ENCODE measurements at places on chromosomes 13 and 19.

- no peak for DNase-seq
These were observed 217.4 kb downstream of the DLEU7 start for GRCh38 chr13:50626101-50626547.

- DNase-seq: no peak
These were observed 774 bp upstream of the PPP2R1A start for GRCh38 chr19:52188822-52189734.

- DNase-seq: no peak
These were observed 7.0 kb downstream of the U2AF2 start for GRCh38 chr19:55661826-55662225.

GRCh38 chr19:35585848-35586247, at the start of gene PMIS2:
PMIS2 (plus strand) TSS chr19:35586173; CDS start chr19:35586260, 87 bp downstream.
- DNase-seq: no peak

DNA sequence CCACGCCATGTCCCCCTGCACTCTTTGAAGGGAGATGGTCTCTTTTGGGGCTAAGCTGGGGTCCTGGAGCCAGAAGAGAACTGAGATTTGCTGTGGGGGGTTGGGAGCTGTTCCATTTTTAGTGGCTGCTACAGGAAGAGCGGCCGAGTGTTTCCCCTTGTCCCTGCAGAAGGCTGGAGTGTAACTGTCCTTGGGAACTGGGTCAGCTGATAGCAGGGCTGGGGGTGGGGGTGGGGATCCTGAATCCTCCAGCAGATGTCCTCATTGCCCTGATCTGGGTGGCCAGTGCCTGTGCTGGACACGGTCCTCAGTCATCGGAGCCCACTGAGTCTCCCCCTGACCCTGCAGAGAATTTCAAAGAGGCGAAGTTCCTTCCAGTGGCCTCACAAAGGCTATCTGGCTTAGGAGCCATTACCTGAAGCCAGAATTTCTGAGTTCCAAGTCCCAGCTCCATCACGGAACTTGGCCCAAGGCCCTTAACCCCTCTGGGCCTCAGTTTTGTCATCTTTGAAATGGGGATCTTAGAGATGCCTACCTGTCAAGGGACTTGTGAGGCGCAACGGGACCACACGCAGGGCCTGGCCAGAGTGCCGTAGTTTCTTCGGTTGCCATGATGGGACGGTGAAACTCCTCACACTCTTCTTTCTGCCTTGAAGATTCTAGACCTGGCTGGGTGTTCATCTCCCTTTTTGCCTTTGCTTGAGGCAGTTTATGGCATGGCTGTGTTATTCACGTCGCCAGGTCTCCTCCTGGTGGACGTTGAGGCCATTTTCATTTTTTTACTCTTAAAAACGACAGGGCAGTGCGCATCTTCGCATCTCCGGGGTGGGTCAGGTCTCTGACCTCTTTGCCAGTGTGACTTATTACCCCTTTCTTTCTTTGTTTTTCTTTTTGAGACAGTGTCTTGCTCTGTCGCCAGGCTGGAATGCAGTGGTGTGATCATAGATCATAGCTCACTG, 51.9 kb downstream of the DNM2 start:
- no peak for DNase-seq

DNA sequence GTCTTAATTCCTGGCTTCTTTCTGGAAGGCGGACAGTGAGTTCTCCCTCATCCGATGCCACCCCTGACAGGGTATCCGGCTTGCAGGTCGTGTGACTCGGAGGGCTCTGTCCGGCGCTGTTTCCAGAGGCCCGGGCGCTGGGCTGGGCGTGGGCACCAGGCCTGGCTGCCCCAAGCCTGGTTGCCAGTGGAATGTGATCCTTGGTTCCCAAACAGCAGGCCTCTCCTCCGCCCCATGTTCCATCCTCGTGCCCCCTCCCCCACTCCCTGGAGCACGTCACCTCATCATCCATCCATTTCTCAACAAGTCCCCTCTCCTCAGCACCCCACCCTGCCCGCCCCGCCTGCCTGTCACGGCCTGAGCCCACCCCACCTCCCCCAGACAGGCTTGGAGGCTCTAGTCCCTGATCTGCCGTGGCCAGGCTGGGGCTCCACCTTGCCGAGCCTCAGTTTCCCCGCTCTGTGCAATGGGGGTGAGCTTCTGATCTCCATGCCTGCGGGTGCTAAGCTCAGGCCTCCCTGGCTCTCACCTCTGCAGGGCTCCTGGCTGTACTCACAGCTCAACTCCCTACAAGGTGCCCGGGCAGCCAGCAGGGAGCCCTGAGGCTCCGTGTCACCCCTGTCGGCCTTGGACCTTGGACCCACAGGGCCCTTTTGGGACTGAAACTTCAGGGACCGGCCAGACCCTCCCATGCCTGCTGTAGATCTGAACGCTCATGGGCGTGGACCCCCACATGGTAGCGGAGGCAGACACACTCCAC, 2.3 kb downstream of the TBXA2R start:
- DNase-seq: no peak

GRCh38 chr19:31347354-31347753, 1.9 kb downstream of the TSHZ3 start:
- DNase-seq: no peak

- no peak for DNase-seq
These were observed 316.7 kb downstream of the DIAPH3 start for GRCh38 chr13:59846845-59847620.

- no peak for DNase-seq
These were observed 820 bp downstream of the EID2 start for GRCh38 chr19:39539165-39539517.

- no peak for DNase-seq
These were observed 82.5 kb downstream of the TSHZ3 start for GRCh38 chr19:31266731-31267130.

DNA sequence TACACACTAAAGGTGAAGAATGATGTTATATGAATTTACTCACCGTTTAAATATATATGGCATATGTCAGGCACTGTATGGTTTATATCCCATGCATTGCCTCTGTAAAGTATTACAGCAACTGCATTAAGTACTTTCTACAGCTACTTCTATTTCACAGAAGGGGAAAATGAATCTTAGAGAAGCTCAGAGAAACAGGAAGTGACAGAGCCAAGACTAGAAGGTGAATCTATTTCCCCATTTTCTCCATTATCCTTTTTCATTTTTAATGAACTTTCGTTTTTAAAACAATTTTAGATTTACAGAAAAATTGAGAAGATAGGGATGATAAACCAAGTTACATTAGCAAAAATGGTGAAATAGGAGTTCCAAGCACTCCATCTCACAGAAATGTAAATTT, 863.3 kb downstream of the UQCRFS1 start:
- no peak for DNase-seq

DNA sequence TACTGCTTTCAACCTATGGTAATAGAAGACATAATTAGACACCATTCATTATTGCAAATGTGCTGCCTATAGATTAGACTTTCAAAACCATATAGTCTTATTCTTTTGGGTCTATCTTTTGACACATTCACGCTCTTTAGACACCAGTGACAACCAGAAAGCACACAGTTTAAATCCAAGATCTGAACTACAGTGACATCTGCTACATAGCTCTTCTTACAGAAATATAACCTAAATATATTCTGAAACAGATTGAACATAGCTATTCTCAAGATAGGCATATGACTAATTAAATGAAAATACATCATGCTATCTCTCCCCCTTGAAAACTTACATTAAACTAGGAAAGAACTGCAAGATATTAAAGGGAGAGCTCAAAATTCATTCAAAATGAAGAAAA, 514.2 kb upstream of the SLITRK6 start:
- DNase-seq: no peak

- DNase-seq: no peak
These were observed 94.6 kb downstream of the KL start for GRCh38 chr13:33110713-33111413.

DNA sequence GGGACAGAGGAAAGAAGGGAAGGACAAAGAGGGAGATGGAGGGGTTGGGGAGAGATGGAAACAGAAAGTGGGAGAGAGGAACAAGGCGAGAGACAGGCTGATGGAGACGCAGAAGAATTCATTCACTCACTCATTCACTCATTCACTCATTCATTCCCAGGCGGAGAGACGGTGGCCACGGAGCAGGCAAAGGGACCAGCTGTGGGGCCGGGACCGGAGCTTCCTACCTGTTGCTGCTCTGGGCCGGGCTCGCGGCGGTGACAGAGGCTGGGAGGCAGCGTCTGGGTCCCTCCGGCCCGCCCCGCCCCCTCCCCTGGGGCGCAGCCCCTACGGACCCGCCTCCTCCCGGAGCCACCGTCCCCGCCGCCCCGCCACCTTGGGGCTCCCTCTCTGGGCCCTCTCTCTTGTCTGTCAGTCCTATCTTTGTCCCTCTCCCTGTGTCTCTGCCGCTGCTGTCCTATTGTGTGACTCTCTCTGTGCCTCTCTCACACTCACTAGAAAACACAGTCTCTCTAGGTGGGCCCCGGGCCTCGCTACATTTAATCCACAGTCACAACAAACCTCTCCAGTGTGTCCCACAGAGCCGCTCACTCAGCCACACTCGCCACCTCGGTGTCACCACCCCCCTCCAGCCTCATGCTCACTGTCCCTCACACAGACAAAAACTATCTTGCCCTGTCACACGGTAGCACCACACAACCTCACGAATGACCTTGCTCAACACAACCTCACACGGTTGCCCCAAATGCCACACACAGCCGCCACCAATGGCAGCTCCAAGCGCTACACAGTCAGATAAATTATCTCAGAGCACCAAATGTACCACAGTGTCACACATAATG, at the start of gene GNG8:
Gene GNG8 (minus strand): TSS at position 283 of the 842 bp plus-strand sequence. CDS start 1,520 bp downstream, outside the sequence.
- no peak for DNase-seq

- DNase-seq: no peak
These were observed 36.4 kb upstream of the IGSF23 start for GRCh38 chr19:44576843-44577565.

GRCh38 chr19:22595918-22596341, 38.2 kb upstream of the ZNF492 start:
- DNase-seq: no peak

DNA sequence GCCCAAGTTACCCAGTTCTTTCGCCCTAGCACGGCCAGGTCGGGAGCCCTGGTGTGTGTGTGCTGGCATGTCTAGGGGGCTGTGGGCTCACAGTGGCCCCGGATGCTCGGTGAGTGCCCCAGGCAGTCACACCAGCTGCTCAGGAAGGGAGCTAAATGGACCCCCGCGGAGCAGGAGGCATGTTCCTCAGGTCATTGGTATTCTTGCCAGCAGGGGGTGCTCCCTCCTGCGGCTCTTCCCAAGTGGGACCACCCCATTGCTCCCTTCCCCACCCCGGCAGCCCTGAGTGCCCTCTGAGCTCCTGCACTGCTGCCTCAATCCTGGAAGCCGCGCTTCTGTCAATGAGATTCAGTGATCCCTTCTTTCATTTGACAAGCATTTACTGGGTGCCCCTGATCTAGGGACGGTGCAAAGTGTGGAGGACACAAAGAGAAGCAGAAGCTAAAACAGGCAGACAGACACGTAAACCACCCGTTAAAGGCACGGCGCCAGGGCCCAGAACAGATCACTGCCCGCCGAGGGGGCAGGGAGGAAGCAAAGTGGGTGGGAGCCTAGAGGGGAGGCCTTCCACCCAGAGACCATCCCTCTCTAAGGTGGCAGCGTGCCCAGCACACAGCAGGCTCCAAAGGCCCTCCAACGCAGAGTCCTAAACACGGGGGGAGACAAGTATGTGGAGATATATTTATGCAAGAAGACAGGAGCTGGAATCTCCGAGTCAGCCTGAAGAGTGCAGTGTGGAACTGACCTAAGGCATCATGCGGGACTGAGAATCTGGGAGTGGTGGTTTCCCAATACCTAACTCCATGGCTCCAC, 5.2 kb upstream of the ADPRHL1 start:
- no peak for DNase-seq

GRCh38 chr19:1658150-1659083, 6.0 kb upstream of the TCF3 start:
- DNase-seq: no peak

- DNase-seq: no peak
These were observed 315.0 kb upstream of the SPRY2 start for GRCh38 chr13:80655778-80656511.

- no peak for DNase-seq
These were observed 10.2 kb downstream of the CARM1 start for GRCh38 chr19:10881403-10882107.

GRCh38 chr13:52103386-52103785, 25.5 kb downstream of the NEK5 start:
- no peak for DNase-seq

GRCh38 chr13:74682746-74683145, 548.5 kb upstream of the KLF12 start:
- DNase-seq: no peak

DNA sequence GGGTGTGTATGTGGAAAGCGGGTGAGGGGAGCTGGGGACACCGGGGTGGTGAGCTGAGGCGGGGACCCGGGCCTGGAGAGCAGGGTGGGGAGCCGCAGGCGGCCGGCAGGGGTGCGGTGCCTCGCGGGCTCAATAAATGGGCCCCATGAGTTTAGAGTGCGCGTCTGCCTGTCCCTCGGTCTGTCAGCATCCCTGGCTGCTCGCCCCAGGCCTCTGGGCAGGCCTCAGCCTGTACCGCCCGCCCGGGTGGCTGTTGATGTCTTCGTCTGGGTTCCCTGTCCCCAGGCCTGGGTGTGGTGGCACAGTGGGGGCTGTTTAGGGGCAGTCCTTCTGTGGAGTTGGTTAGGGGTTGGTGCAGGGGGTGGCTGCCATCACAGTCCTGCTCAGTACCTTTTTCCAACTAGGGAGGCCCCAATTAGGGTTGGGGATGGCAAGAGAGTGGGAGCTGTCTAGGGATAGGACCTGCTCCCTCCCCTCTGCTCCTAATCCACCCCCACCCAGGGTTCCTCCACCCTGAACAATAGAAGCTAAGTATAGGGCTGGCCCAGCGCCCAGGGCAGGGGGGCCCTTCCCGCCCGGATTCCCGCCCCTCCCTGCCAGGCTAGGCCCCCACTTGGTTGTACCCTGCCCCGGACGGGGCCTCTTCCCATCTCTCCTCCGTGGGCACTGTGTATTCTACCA, 12.2 kb downstream of the CIC start:
- no peak for DNase-seq

- no peak for DNase-seq
These were observed 216.5 kb downstream of the RFC3 start for GRCh38 chr13:34034411-34034810.

GRCh38 chr13:94459116-94459515, 20.4 kb downstream of the DCT start:
- no peak for DNase-seq

GRCh38 chr19:42276284-42276683, 7.2 kb downstream of the CIC start:
- DNase-seq: no peak

DNA sequence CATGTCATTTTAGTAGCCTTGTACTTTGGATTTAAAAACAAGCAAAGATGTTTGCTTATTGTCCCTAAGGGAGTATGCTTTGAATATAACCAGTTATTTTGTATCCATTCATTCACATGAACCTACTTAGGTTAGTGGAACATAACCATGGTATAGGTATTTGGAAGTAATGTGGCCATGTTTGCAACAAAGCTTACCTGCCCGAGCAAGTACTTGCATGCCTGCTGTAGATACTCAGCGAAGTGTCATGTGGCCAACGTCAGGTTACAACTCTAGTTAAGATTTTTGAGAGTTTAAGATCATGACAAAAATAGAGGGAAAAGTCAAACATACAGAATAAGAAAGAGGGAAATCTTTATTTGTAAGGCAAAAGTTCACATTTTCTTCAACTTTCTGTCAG, 57.2 kb downstream of the COG6 start:
- no peak for DNase-seq
